ENCODE measurements at places on chromosomes 12 and 14.

DNA sequence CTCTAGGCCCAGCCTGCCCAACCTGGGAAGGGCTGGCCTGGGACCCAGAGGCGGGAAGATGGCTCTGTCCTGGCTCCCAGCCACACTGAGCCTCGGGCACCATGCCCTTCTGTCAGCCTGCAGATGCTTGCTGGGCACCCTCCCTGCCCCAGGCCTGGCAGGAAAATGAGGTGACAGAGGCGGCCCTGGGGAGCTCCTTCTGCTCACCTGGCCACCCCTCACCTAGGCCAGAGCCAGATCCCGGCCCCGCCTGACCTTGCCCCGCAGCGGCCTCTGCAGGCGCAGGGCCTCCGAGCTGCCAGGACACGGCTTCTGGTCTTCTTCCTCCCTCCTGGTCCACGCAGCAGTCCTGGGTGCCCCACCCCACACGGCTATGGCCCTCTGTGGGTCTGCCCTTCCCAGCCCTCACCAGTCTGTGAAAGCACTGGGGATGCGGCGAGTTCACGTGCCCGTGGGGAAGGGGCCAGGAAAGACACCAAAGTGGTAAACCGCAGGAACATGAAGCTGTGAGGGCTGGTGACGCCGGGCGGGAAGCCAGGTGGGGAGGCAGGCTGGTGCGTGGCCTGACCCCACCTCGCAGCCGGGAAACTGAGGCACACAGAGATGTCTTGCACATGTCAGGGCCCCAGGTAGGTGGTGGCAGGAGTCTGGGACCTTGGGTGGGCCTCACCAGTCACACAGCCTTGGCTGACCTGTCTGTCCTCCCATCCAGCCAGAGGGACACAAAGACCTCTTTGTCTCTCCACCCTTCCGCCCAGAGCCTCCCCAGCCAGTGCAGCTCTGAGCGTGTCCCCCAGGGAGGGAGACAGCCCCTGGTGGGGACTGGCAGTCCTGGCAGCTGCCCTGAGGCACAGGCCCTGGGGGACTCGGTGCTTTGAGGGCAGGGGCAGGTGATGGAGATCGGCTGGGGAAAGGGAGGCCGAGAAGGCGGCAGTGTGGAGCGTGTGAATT lies 12.8 kb downstream of the BAG5 start:
- DNase-seq, result no peak

DNA sequence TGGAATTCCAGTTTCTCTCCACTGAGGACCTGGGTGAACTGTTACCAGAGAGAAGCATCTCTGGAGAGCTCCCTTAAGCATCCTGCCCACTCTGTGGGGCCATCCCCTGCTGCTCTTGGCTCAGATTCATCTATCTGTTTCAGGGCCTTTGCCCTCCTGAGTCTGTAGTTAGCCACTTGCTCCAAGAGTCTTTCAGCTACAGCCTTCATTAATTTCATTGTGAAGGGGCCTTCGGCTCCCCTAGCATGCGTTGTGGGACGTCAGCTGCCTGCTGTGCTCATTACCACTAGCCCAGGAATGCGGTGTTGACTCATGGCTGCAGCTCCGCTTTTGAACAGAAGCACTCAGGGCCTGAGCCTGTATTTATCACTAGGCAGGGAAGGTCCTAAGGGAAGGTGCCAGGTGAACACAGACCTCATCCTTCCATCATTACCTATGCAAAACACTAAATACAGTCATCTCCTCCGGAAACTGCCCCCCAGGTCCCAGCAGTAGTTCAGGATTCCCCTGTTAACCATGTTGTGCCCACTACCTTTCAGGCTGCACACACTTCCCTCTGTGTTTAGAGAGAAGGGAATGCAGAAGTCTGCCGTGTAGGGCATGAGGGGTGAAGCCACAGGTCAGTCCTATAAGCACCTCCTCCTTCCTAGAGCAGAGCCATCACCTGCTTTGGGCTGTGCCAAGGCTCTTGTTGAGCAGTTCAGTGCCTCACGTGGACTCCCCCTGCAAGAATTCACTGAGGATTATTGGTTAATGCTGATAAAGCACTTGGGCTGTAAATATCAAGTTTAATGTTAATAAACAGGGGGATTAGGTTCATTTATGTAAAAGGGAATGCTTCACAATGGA lies 191.4 kb downstream of the CACNA1C start:
- no peak for DNase-seq

- no peak for DNase-seq
These were observed 1.4 kb downstream of the DENND5B start for GRCh38 chr12:31589598-31589903.

DNA sequence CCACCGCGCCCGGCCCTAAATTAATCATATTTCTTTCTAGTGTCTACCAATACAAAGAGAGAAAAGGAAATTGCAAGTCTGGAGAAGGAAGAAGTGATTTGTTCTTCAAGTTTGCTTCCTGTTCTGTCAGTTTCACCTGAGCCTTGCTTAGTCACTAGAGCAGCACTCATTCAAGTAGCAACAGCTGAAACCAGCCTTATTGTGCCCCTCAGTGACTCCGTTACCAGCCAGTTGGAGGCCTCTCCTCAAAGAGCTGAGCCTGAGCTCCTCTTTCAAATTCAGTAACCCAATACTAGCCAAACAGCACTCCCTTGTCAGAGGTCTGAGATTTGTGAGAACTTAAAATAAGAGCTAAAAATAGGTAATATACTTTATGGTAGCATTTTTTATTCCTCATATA lies 17.4 kb downstream of the PAWR start:
- DNase-seq, result no peak

DNA sequence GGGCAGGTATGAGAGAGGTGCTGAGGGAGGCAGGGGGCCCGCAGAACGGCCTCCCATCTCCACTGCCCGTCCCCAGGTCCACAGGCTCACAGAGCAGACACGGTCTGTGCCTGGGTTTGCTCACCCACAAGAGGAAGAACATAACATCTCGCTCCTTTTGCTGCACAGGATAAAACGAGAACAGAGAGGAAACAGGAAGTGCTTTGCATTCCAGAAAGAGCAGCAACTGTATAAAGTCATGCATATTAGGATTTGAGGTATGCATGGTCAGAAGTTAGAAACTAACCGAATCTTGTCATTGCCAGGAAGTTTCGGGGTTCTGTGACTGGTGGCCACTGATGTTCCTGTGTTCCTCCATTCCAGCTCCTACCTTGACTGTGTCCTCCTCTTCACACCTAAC lies 25.0 kb downstream of the NTF3 start:
- no peak for DNase-seq

GRCh38 chr12:67649570-67650387 lies 1.2 kb downstream of the DYRK2 start:
- DNase-seq, result no peak

DNA sequence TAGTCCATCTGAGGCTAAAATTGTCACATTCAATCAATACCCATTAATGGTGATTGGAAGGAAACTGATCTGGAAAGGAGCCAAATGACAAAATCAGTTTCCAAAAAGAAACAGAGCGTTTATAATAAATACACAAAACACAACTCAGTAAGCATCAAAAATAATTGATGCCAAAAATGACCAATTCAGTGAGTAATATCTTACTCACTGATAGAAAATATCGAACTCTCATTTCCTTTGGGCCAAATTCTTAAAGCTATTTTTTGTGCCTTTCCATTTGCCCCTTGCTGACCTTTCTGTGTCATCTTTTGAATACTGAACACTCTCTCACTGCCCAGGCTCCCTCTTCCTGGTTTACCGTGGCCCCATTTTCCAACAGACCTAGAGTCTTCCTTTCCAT lies 22.5 kb upstream of the ATP2B1 start:
- DNase-seq, result no peak

- no peak for DNase-seq
These were observed 20.1 kb upstream of the MAGOHB start for GRCh38 chr12:10633541-10633940.

DNA sequence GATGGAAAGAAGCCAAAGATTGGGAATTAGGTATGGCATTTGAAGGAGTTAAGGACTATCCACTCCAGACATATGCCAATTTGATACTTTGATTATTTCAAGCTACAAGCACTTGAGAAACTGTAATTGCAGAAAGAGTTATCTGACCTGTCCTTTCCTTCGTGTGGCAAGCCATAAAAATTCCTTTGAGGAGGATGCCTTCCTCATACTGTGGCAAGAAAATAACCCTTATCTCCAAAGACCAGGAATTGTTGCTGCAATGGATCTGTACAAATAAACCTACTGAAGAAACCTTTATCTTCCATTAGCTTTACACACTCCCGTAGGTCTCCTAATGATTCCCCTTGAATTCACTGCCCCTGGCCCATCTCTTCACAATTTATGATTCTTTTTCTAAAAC lies 165.1 kb upstream of the AMIGO2 start:
- DNase-seq, result no peak

GRCh38 chr14:75489480-75489837 lies 32.8 kb upstream of the BATF start:
- DNase-seq, result no peak

GRCh38 chr12:100539202-100539601 lies 34.3 kb upstream of the GAS2L3 start:
- DNase-seq, result no peak

GRCh38 chr12:96036765-96037455 lies 1.5 kb upstream of the LTA4H start:
- no peak for DNase-seq

DNA sequence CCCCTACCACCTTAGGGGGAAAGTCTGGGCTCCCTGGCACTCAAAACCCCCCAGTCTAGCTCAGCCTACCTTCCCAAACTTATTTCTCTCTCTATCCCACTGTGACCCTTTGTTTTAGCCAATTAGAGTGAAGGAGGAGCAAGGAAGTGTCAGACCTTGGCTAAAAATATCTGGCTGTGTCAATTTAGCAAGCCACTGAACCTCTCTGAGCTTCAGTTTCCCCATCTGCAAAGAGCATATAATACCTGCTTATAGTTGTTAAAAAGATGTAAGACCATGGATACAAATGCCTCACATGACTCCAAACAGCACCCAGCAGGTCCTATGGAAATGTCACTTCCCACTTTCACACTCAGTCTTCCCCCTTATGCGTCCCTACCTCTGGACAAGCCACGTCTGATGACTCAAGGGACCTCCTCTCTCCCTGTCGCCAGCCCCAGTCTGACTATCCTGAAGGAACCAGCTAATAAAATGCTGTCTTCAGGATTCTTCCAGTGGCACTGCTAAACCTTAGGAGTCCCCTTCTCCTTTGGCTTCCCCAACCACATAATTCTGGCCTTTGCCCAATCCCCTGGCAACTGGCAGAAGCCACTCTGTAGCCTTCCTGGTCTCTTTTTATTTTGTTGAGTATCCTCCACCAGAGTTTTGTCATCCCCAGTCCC lies 19.3 kb downstream of the FOXN3 start:
- no peak for DNase-seq

DNA sequence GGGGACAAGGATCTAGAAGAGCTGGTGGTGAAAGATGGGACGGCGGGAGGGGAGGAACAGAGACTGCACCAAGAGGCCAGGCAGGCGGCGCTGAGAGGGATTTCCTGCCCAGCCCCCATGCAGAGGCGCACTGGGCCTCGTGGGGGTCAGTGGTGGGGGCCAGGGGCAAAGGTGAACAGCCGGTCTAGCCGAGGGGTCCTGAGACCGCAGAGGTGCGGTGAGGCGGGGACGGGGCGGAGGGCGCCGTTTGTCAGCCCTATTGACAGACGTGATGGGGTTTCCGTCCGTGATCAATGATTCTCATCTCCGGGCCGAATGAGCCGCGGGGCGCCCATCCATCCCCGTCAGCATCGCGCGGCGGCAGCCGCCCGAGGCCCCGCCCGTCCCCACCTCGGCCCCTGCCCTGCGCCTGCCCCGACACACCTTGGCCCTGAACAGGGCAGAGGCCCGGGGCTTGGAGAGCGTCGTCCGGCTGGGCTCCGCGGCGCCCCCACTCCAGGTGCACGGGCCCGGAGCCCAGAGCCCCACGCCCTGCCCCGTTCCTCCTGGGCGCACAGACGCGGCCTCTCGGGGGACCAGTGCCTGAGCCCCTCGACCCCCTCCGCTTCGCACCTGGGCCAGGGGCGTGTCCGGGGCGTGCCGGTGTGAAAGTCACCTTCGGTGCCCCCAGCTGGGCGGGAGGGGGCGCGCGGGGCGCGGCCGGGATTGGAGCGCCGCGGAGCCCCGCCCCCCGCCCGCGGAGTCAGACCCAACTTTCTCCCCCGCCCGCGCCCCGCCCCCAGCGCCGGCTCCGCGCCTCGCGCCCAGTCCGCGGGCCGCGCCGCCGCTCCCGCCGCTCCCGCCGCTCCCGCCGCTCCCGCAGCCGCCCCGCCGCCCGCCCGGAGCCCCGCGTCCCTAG lies at the start of gene NXPH4:
NXPH4 (plus strand) TSS at position 781 of the 898 bp plus-strand sequence. CDS start 176 bp downstream, outside the sequence.
- DNase-seq, result no peak

DNA sequence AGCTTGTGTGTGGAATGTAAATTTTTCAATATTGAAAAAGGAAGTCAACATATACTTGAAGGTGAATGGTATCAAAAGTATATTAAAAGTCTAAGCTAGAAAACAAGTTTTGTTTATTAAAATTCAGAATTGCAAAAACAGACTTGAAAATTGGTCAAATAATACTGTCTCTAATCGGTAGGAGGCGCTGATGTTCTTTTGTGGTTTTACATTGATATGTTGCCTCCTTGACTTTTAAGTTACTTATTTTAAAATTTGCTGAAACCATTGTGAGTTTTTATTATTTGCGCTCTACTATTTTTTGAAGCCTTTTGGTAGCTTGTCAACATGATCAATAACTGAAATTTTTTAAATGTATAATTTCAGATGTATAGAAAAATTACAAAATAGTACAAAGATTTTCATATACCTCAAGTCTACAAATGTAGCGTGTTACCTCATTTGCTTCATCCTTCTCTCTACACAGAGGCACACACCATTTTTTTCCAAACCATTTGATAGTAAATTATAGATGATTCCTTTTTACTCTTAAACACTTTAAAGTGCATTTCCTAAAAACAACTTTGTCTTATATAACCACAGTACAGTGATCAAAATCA lies 6.9 kb downstream of the RTRAF start:
- no peak for DNase-seq

DNA sequence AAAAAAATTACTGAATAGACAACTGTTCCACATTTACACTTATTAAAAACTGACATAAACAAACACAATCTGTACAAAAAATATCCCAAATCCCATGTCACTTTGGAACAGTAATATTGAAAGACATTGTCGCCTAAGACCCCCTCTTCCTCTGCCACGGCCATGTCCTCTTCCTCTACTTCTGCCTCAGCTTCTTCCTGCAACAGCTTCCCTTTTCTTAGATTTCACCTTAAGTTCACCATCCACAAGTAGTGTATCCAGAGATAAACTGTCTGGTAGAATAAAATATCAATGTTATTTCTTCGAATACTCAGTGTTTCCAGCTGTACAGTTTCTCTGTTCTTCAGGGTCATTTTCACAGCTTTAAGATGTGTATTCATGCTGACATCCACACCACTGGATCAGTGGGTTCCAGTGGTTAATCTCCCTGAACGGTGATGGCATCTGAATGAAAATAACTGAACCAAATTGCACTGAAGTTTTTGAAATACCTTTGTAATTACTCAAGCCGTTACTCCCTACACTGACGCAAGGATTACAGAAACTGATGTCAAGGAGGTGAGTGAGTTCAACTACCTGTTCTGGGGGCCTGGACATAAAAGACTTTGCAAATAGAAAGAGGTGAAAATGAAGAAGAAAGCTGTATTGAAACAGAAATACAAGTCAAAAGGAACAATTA lies 208.5 kb downstream of the C12orf50 start:
- no peak for DNase-seq

- no peak for DNase-seq
These were observed 181.4 kb upstream of the PWP1 start for GRCh38 chr12:107503887-107504885.

GRCh38 chr14:62885451-62885850 lies 159.8 kb downstream of the KCNH5 start:
- no peak for DNase-seq

Measured in NCI-H1092 (cell line).